WTC11 (cell line): ENCODE measurements at places on chromosomes 1 and 21.

GRCh38 chr21:37552496-37553029 lies 186.0 kb downstream of the DYRK1A start:
- no peak for DNase-seq

DNA sequence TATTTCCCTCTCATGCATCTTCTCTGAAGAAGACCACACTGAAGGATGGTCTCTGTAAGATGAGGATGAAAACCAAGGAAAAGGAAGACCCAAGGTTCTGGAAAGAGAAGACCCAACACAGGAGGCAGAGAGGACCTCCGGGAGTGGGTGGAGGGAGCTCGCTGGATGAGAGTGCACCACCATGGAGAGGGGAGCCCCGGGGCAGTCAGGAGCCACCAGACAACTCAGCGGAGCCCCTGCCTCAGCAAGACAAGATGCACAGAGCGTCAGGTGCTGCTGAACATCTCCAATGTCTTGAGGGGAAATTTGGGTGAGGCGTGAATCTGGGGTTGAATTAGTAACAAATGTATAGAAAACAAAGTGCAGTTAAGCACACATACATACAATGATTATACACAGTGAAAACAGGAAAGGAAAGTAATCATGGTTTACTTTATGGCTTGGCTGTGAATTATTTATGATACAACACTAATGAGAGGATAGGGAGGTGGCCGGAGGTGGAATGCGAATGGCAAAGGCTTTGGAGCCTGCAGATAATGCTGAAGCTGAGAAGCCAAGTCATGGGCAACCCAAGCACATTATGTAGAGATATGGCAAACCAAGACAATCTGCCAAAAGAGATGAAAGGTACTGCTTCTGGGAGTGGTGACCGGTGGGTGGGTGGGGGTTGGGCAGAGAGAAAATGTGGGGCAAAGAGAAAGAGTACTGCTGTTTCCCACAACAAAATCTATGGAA lies 80.4 kb upstream of the EDN2 start:
- no peak for DNase-seq

- DNase-seq = no peak
Measured at GRCh38 chr1:192810253-192810880, 1.5 kb downstream of the RGS2 start.

GRCh38 chr1:77673716-77674355 lies 8.6 kb downstream of the ZZZ3 start:
- DNase-seq = no peak

- DNase-seq = peak; percentile 34
Measured at GRCh38 chr1:59903141-59903754, 23.3 kb downstream of the CYP2J2 start.

- DNase-seq = no peak
Measured at GRCh38 chr1:244112636-244113035, 61.6 kb downstream of the ZBTB18 start.

- no peak for DNase-seq
Measured at GRCh38 chr1:117635805-117636204, 30.0 kb downstream of the TENT5C start.

- no peak for DNase-seq
Measured at GRCh38 chr1:183597656-183598347, 7.5 kb upstream of the NCF2 start.

DNA sequence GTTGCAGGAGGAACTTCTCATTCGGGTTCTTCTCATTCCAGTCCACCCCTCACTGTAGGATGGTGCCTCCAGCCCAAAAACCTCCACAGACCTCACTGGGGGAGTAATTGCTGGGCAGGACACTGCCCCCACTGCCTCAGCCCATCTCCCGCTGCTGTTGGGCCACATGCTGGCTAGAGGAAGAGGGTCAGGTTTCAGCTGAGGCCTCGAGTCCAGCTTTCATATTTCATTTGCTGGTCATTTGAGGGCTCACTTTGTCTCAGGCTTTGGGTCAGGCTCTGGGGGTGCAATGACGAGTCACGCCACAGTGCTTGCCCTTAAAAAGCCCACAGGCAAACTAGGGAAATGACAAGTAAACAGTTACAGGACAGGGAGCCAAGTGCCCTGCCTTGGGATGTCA lies 9.3 kb downstream of the CDK18 start:
- no peak for DNase-seq

DNA sequence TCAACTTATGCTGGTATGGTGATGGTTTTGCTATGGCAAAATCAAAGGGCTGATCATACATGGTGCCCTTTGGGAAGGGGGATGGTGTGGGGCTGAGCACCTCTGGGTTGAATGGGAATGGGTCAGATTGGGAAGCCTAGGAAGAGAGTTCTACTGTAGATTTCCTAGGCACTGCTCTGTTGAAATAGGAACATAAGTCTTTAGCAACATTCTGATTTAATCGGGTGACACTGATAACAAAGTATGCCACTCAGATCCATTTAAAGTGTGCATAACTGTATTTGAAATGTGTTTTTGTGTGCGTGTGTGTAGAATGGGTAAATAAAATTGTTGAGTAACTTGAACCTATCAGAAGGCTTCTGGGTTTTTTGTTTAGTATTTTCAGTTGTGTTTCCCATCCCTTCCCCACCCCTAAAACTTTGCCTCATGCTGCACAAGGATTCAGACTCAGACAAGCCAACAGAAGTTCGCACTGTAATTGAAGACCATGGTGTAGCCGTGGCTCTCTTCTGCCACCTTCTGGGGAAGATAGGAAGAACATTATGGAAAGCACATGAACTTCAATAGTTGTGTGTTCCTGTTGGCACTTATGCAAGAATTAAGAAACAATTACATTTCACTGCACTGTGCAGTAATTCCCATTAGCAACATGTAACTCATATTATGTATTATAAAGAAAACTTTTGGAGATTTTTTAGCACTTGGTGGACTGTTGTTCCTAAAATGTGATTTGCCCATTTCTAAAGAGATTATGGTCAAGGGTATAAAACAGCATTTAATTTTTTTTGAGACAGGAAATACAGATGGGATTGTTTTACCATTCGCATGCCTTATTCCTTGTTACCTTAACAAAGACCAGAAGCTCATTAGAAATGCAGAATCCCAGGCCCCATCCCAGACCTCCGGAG lies 10.9 kb upstream of the C4BPB start:
- peak; percentile 46 for DNase-seq

GRCh38 chr1:55081188-55081904 lies 42.0 kb downstream of the PCSK9 start:
- no peak for DNase-seq

- no peak for DNase-seq
Measured at GRCh38 chr21:26766826-26767325, 78.3 kb downstream of the ADAMTS1 start.

DNA sequence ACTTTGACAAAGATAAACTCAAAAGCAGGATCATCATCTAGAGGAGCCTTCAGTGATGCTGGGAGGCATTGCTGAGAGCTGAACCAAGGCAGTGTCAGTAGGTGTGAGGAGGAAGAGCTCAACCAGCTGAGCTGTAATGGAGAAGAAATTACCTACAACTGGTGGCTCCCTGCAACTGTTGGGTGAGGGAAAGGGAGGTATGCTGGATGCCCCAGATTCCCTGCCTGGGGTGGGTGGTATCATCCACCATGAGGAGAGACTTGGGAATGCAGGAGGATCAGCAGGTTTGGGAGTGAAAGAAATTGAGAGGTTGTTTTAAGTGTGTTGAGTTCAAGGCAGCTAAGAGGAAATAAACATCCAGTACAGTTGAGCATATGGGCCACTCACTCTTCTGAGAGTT lies 199.8 kb downstream of the DNM3 start:
- DNase-seq = no peak

DNA sequence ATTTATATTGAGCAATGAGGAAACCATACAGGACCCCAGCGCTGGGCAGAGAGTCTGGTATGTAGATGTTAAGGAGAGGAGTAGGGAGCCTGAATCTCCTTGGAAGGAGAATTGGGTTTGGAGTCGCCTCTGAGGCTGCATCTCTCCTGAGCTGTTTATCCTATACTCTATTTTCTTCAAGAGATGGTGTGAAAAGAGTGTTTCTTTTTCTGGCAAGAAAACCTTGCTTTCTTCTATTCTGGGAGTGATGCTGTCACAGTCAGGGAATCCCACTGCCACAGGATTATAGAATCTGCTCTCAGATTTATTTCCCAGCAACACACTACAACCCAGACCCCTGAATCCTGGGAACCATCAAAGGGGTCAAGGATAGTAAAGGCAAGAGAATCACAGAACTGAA lies 3.3 kb downstream of the LURAP1 start:
- no peak for DNase-seq

DNA sequence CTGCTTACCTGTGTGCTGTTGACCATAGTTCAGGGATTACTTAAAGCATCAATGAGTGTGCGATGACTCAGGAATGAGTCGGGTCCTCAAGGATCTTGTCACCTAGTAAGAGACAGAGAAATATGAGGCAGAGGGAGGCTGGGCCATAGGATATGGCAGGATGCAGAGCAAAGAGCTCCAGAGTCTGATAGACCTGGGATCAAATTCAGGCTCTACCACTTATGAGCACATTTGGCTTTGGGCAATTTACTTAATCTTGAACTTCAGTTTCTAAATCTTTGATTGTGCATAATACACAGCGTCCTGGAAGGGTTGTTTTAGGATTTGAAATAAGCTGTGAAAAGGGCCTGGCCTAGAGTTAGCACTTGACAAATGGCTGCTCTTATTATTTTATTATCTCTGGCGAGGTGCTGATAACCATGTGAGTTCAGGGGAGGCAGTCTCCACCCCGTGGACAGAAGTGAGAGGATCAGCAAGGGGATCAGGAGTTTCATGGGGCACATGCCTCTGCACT lies 94.5 kb downstream of the ROR1 start:
- DNase-seq = no peak

GRCh38 chr1:157269656-157270375 lies 131.6 kb upstream of the ETV3 start:
- no peak for DNase-seq

DNA sequence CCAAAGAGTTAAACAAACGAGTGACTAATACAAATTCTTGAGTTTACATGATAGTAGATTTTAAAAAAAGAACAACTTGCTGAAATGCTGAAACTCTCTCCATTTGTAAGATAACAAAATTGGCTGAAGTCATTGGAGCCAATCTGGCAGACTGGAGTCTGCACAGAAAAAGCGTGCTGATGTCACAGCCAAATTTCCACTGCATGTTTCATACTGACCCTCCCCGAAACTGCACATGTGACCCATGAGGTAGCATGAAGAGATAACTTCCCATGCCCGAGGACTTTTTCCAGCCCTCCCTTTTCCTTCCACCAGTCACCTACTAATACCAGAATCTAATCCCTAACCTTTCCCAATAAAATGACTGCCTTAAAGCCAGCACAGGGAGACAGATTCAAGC lies 1.2 kb upstream of the LELP1 start:
- DNase-seq = no peak

- DNase-seq = no peak
Measured at GRCh38 chr1:2134266-2134620, 60.3 kb downstream of the FAAP20 start.

- peak; percentile 67 for DNase-seq
Measured at GRCh38 chr1:156860628-156861423, at the start of gene NTRK1. Gene NTRK1, plus strand, starts transcription at chr1:156860865. Its CDS starts 70 bp downstream, at chr1:156860935.

DNA sequence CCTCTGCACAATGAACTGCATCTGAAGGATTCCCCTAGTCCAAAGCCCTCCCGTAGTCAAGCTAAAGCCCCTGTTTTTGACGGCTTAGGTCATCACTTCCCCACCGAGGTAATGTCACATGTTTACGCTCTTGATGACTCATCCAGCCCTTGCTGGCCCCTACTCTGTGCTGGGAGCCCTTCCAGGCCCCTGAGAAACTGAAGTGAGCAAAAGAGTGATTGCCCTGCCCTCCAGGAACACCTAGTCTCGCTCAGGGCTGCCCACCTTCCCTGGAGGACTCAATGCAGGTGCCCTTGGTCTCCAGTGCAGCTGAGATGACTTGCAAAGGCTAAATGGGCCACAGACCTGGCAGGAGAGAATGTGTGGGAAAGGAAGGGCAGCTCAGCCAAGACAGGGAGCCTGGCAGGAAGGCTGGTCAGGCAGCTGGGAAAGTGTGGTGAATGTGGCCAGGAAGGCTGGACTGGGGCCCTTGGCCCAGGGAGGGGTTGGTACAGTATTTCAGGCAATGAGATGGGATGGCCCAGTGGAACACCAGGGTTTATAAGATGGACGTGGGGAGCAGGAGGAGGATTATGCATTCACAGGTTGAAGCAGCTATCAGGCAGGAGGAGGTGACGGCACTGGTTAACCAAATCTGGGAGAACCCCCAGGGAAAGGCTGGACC lies 345.6 kb downstream of the NPHP4 start:
- no peak for DNase-seq

- peak; percentile 22 for DNase-seq
Measured at GRCh38 chr1:199551967-199552565, 475.4 kb upstream of the NR5A2 start.

- peak; percentile 75 for DNase-seq
Measured at GRCh38 chr1:32500387-32501209, 35.7 kb downstream of the ZBTB8B start.

- no peak for DNase-seq
Measured at GRCh38 chr1:170274131-170274501, 128.4 kb downstream of the NTMT2 start.

- no peak for DNase-seq
Measured at GRCh38 chr1:164637461-164638375, 78.7 kb downstream of the PBX1 start.

GRCh38 chr1:31750858-31751510 lies 13.2 kb downstream of the ADGRB2 start:
- DNase-seq = no peak

DNA sequence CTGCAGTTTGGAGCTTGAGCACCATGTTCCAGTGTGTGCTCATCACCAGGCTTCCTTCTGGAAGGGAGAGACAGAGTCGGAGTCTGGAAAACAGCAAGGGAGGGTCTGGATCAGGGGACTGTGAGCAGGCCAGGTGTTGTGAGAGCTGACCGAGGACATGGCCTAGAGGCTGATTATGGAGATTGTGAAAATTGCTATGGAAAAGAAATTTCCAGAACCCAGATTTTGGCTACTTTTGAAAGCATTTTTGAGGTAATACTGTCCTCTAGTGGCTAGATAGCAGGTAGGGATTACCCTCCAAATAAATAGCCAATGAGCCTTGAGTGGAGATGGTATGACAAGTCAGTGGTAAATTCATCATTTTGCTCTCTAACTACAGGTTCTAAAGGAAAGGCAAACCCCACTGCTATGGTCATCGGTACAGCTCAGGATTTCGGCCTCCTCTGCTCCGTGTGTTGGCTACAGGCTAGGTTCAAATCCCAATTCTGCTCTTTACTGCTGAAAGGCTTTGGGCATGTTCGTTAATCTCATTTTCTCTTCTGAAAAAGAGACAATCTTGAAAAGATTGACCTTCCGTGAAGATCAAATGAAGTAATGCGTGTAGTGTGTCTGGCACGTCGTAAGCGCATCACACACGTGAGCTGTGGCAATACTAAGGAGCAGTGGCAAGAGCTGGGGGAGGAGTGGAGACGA lies 1.0 kb upstream of the HAO2 start:
- DNase-seq = no peak

DNA sequence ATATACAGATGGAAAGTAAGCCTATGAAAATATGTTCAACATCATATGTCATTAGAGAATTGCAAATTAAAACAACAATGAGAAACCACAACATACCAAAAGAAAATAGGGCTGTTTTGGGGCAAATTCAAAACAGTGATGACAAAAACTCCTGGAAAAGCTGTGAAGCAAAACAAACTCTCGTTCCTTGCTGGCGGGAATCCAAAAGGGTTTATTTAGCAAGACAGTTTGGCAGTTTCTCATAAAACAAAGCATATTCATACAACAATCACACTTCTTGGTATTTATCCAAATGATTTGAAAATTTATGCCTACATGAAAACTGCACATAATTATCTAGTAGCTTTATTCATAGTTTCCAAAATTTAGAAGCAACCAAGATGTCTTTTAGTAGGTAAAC lies 44.4 kb downstream of the COL11A1 start:
- no peak for DNase-seq
